NCI-H1930 (cell line): ENCODE measurements at places on chromosomes 7 and 10.

DNA sequence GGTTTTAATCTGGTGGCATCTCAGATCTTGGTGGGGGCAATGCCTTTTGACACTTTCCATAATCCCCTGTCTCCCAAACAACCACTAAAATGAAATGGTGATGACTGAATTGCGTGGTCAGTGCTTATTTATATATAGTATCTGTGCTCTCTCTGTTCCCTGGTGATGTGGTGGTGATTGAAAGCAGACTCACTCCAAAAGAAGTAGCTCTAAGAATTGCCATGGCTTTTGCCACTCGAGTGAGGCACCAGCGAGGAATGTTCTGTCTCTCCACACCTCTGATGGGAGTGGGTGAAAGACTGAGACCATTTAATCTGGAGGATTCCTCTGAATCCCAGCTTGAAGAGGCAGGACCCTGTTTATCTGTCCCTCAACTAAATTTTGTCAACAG, 2.8 kb downstream of the DUSP5 start:
- DNase-seq = no peak

DNA sequence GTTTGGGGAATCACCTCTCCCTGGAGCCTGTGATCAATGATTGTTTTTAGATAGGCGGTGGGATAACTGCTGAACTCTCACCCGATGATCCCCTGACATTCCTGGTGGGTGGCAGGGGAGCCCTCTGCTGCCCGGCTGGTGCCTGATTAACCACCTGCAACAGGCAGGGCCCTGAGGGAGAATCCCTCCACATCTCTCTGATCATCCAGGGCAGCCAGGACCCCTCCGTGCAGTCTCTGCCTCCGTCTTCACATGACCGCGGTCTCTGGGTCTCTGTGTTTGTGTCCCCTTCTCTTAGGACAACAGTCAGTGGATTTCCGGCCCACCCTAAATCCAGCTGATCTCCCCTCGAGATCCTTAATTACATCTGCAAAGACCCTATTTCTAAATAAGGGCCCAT, 17.4 kb downstream of the CALML5 start:
- DNase-seq = no peak

DNA sequence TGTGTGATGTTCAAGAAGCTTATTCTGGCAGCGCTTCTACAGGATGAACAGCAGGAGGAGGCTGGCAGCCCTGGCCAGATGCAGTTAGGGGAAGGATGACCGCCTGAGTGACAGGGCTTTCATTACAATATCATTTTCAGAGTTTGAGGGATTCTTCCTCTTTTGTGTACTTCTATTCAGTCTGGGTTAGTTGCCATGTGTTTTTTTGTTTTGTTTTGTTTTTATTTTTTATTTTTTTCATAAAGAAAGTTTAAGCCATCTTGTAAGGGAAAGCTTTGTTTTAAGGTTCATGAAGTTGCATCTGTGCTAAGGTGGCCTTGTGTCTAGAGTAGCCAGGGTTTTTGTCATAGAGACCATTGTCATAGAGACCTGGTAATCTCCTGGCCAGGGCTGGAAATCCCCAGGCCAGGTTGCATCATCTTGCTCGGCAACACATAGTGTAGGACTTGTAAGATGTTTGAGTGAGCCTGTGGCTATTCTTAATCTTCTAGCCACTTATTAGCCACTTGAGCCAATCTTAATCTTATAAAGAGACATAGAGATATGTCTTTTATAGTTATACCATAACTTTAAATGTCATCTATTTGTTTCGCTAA, 230.5 kb upstream of the TMEM229A start:
- peak; percentile 43 for DNase-seq

DNA sequence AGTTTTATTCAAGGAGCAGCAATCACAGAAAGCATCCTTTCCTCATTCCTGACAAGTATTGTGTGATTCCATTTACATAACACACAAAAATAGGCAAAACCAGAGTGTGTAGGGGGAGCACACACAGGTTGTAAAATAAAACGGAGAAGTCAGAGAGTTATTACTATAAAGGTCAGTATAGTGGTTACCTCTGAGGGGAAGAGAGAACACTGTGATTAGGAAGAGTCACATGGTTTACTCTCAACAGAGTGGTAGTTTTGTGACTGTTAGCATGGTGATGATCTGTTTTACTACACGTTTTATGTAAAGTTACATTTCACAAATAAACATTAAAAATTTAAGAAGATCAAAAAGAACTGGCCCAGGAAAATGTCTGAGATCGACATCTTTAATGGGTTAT, 74.6 kb downstream of the VPS41 start:
- DNase-seq = no peak

- no peak for DNase-seq
Observed at GRCh38 chr7:102004848-102005247, 187.4 kb downstream of the CUX1 start.

DNA sequence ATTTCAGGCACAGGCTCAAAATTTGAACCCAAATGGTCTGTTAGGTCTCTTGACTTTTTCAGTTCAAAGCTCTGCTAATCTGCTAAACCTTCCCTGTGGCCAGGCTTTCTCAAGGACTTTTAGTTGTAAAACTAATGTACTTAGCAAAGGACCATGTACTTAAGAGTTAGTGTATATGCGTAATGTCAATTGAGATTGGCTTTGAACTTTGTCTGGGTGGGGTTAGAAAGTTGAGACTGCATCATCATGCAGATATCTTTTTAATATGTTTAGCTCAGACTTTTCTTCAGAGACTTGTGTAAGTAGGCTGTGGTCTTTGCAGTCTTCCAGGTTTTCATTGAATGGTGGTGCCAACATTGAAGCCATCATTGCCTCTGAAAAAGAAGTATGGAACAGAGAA, 33.7 kb downstream of the CYP51A1 start:
- DNase-seq = no peak

DNA sequence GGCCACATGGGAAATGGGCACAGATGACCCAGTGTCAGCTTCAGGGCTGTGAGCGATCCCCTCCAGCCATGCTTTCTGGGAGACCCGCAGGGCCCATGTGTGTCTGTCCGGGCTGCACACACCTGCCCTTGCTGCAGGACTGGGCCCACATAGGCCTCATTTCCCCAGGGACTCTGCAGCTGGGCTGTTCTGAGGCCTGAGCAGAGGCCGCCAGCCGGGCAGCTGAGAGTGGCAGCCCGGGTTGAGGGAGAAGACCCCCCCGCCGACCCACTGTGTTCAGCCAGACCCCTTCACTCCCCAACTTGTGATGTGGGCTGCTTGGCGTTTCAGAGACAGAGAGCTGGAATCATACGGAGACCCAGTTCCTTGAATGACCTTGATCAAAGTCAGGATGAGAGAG, 50.1 kb upstream of the DPYSL4 start:
- no peak for DNase-seq

DNA sequence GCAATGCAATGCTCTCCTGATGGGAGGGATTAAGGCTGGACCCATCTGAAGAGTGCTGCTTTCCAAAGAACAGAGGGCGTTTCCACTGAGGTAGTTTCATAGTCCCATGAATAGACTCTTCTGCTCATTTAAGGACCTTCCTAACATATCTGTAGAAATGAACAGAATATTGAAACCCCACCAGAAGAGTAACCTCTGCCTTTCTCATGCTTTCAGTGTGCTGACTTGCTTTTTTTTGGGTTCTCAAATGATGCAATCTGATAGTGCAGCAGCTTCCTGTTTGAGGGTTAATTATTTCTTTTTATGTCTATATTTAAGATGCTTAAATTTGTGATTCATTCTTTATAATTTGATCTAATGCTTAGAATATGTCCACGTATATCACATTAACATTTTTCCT, 82.2 kb downstream of the GATA3 start:
- no peak for DNase-seq

DNA sequence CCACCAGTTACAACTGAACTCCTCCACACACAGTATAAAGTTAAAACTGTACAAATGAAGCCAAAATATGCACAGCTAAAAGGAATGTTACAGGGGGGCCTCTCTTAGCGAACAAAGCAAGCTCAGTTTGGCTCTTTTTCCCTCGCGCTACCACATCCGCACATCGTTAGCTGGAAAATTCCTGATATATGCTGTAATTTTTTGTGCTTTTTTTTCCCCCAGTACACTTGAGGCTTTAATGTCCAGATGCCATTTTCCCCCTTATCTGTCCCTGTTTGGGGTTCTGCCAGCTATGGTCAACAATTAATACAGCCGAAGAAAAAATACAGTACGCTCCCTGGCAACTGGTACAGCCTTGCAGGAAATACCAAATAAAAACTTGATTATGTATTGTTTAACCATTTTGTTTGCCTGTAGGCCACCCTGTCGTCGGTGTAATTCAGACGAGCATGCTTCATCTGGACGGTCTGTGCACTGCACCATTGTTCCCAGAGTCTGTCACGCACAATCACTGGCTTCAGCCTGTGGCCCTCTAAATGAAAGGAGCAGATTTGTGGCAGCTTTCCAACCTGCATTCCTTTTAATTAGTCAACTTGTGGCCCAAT, 108.1 kb upstream of the FAM133B start:
- DNase-seq = no peak

GRCh38 chr10:130968964-130969363, 342.6 kb downstream of the TCERG1L start:
- DNase-seq = no peak
